ENCODE measurements at places on chromosomes 12 and 14.

- DNase-seq = no peak
Measured at GRCh38 chr14:34997762-34998161, 15.0 kb downstream of the SRP54 start.

GRCh38 chr12:27995406-27995805 is 22.9 kb upstream of the PTHLH start:
- no peak for DNase-seq

GRCh38 chr12:81588235-81589008 is 170.7 kb downstream of the PPFIA2 start:
- no peak for DNase-seq

GRCh38 chr12:22283006-22283506 is 51.5 kb downstream of the ST8SIA1 start:
- DNase-seq = no peak

DNA sequence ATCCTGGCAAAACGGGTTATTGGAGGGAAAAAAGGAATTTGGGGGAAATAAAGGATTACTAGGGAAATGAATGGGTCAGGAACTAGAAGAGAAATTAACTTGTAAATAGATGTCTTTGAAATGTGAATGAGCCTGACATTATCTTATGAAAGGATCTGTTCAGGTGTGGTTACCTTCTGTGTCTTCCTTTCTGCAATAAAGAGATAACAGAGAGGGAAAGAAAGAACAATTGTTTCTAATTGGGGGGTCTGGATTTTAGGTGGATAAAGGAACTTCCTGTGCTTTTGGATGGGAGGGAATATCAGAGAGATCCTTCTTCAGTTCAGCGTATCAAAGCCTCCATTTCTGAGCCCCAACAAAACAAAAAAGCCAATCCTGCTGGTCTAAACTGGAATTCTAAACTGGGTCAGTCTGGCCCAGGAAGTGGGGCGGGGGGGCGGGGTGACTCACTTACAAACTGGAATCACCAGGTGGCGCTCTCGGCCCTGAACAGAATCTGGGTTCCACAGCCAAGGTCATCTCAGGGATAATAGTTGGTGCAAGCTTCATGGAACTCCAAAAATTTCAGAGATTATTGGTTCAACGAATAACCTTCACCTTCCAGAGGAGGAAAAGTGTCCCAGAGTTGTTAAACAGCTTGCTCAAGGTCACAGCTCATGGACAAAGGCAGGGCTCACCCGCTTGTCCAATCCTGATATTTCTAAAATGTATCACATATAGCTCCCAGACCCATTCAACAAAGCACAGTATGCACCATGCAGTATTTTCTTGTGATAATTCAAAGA is 15.2 kb upstream of the PEBP1 start:
- peak; percentile 72 for DNase-seq

DNA sequence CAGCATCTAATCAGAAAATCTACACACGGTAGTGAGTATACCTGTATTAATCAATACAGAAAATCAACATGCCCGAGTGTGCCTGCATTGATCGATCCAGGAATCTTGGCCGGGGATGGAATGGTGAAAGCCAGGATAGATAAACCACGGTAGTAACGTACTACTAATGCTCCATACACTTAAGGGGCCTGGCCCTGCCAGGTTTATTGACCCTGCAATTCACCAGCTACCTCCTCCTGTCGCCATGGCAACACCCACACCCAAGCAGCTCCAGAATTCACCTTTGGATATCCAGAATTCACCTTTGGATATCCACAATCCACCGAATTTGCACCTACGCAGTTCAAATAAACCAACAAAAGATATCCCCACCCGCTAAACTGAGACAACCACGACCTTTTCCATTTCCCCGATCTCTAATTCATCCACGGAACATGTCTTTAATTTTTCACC is 14.8 kb upstream of the CALM1 start:
- DNase-seq = peak; percentile 17
